Pancreas (tissue), 10 donors: ENCODE measurements at places on chromosomes 13 and 19. TPM values are rescaled to one million over a fixed set of nuclear protein-coding genes. Genes with fewer than 3 reads are reported as not detected.

Gene ARHGAP33
- total RNA-seq: 13.9 TPM

Gene MADCAM1
- total RNA-seq: 0.66 TPM

DNA sequence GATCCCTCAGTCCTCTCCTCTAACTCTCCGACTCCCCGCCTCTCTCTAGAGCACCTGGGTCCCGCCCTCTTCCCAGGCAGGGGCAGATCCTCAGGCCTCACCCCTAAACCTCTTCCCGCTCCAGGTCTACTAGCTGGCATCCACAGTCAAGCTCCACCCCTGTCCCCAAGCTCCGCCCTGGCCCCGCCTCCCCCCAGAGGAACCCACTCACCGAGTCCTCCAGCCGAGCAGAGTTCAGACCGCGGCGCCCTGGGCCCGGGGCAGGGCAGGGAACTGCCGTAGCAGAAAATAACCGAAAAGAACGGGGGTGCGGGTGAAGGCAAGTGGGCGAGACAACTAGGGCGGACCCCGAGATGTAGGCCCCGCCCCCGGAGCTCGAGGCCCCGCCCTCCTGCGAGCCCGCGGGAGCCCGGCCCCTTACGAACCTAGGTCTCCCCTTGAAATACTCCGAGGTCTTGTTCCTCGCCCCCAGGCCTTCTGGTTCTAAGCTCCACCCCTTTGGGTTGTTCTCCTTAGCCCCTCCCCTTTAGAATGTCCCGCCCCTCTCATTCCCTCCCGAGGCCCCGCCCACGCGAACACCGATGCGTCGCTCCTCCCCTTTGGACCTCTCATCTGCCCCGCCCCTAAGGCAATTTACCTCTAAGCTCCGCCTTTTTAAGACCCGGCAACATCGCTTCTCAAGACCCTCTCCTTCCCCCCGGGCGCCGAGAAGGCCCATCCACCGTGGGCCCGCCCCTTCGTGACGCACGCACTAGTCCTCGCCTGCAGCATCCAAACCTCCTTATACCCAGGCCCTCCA, at the start of gene GGN:
TSS of gene GGN (minus strand) at position 485 of the 799 bp plus-strand sequence. CDS start 773 bp downstream, outside the sequence.
- peak; percentile 79 for DNase-seq

Gene AXL
- 3.9 TPM for total RNA-seq

Gene FXYD7
- total RNA-seq: not detected

Gene MAP4K1
- total RNA-seq: 1.1 TPM
